ENCODE measurements at places on chromosomes 3 and 15. TPM values are rescaled to one million over a fixed set of nuclear protein-coding genes. Genes with fewer than 3 reads are reported as not detected.

GNAT1 gene
- not detected for total RNA-seq

LRRC31 gene
- not detected for total RNA-seq

CPLX3 gene
- total RNA-seq: 0.49 TPM

CYP1A1 gene
- total RNA-seq: 0.25 TPM

SSUH2 gene
- total RNA-seq: 0.49 TPM

ZNF35 gene
- total RNA-seq: 17.7 TPM

GP5 gene
- total RNA-seq: under 0.01 TPM

KBTBD12 gene
- total RNA-seq: 2.0 TPM

ZPLD1 gene
- under 0.01 TPM for total RNA-seq

CPNE9 gene
- 0.49 TPM for total RNA-seq

IMPG2 gene
- 1.7 TPM for total RNA-seq

ZSCAN2 gene
- 25.1 TPM for total RNA-seq

RTP3 gene
- total RNA-seq: not detected

C3orf80 gene
- total RNA-seq: 9.6 TPM

ARPP21 gene
- 224 TPM for total RNA-seq

PLD1 gene
- total RNA-seq: 3.9 TPM

NTRK3 gene
- 50.9 TPM for total RNA-seq

ITPR1 gene
- total RNA-seq: 64.4 TPM

MEF2A gene
- total RNA-seq: 38.4 TPM

PLA2G4E gene
- total RNA-seq: not detected

ALDH1A3 gene
- 3.9 TPM for total RNA-seq

SLC27A2 gene
- 3.0 TPM for total RNA-seq

TAGLN3 gene
- 105 TPM for total RNA-seq

NR1I2 gene
- 0.74 TPM for total RNA-seq

GATM gene
- total RNA-seq: 120 TPM

CHRFAM7A gene
- total RNA-seq: 2.7 TPM

CD200R1L gene
- total RNA-seq: not detected

KIF23 gene
- total RNA-seq: 4.7 TPM

TUSC7 gene
- 0.25 TPM for total RNA-seq

LPP gene
- total RNA-seq: 8.6 TPM

LCTL gene
- total RNA-seq: under 0.01 TPM

FAM81A gene
- total RNA-seq: 51.1 TPM

SERINC4 gene
- total RNA-seq: under 0.01 TPM

GP9 gene
- 0.25 TPM for total RNA-seq

GPR156 gene
- 4.2 TPM for total RNA-seq

TRPM1 gene
- not detected for total RNA-seq

SH3GL3 gene
- total RNA-seq: 129 TPM

UNC13C gene
- total RNA-seq: 10.8 TPM

LINGO1 gene
- total RNA-seq: 46.2 TPM

FETUB gene
- not detected for total RNA-seq

IL17RD gene
- 47.5 TPM for total RNA-seq

ZNF660 gene
- 11.3 TPM for total RNA-seq

PARP15 gene
- 0.49 TPM for total RNA-seq

VIPR1 gene
- total RNA-seq: under 0.01 TPM

SNX22 gene
- 4.2 TPM for total RNA-seq

GOLGA8J gene
- not detected for total RNA-seq

FEZF2 gene
- 15.2 TPM for total RNA-seq

GREM1 gene
- 8.1 TPM for total RNA-seq

ISLR gene
- 12.0 TPM for total RNA-seq

P3H2 gene
- total RNA-seq: 3.7 TPM

IL12A gene
- total RNA-seq: 0.74 TPM

LSMEM2 gene
- not detected for total RNA-seq

RYR3 gene
- 12.5 TPM for total RNA-seq

TMEM40 gene
- not detected for total RNA-seq

CLDND1 gene
- 79.4 TPM for total RNA-seq

FOXB1 gene
- not detected for total RNA-seq
